ENCODE measurements at places on chromosomes 13 and 19. TPM values are rescaled to one million over a fixed set of nuclear protein-coding genes. Genes with fewer than 3 reads are reported as not detected.

The GARRE1 gene
- 31.2 TPM for total RNA-seq

The PTH2 gene
- not detected for total RNA-seq

The PARP4 gene
- total RNA-seq, result 89.4 TPM

The ZNF541 gene
- total RNA-seq, result 0.89 TPM

The RFX2 gene
- total RNA-seq, result 20.9 TPM

The FPR3 gene
- total RNA-seq, result 62.3 TPM

The MCEMP1 gene
- total RNA-seq, result 184 TPM

The STRN4 gene
- 69.1 TPM for total RNA-seq

The PRR22 gene
- 2.7 TPM for total RNA-seq

The FAM216B gene
- total RNA-seq, result 17.0 TPM

The ODAD3 gene
- total RNA-seq, result 4.3 TPM

The ZNF784 gene
- 7.1 TPM for total RNA-seq

The DMKN gene
- total RNA-seq, result 70.7 TPM

The URAD gene
- total RNA-seq, result not detected

The PLEKHA4 gene
- total RNA-seq, result 21.2 TPM

The FUT2 gene
- 1.2 TPM for total RNA-seq

The OR7D2 gene
- 0.59 TPM for total RNA-seq

The CLEC4M gene
- 5.8 TPM for total RNA-seq

The ZNF568 gene
- 10.9 TPM for total RNA-seq

The ALG11 gene
- 34.5 TPM for total RNA-seq

Data from lower lobe of right lung (tissue), 2 donors.